T-helper 1 cell treated with Interleukin-12 subunit alpha and Interleukin-12 subunit beta and Interleukin-4 antibody, amounts not matched to agents 30 ng/mL and 1 ng/mL, for 36 hours (primary cell): ENCODE measurements at places on chromosomes 5 and 9. TPM values are rescaled to one million over a fixed set of nuclear protein-coding genes. Genes with fewer than 3 reads are reported as not detected.

The MOB3B gene
- total RNA-seq = 0.39 and 0.73 TPM in 2 replicates

The GRM6 gene
- total RNA-seq = not detected in 2 replicates

The HMCN2 gene
- not detected in 2 replicates for total RNA-seq

The B4GALT1 gene
- 60.9 and 63.5 TPM in 2 replicates for total RNA-seq

The GARIN3 gene
- total RNA-seq = not detected in 2 replicates

The SPATA9 gene
- total RNA-seq = not detected in 2 replicates

The PCDHGA11 gene
- total RNA-seq = 0.24 and 0.32 TPM in 2 replicates

The SPAG8 gene
- total RNA-seq = 0.90 and 0.96 TPM in 2 replicates

The IFNK gene
- total RNA-seq = not detected in 2 replicates

The AJM1 gene
- 8.1 and 8.8 TPM in 2 replicates for total RNA-seq
